ENCODE measurements at places on chromosomes 4 and X.

GRCh38 chrX:53374923-53375322 lies 47.5 kb downstream of the SMC1A start:
- DNase-seq = no peak

DNA sequence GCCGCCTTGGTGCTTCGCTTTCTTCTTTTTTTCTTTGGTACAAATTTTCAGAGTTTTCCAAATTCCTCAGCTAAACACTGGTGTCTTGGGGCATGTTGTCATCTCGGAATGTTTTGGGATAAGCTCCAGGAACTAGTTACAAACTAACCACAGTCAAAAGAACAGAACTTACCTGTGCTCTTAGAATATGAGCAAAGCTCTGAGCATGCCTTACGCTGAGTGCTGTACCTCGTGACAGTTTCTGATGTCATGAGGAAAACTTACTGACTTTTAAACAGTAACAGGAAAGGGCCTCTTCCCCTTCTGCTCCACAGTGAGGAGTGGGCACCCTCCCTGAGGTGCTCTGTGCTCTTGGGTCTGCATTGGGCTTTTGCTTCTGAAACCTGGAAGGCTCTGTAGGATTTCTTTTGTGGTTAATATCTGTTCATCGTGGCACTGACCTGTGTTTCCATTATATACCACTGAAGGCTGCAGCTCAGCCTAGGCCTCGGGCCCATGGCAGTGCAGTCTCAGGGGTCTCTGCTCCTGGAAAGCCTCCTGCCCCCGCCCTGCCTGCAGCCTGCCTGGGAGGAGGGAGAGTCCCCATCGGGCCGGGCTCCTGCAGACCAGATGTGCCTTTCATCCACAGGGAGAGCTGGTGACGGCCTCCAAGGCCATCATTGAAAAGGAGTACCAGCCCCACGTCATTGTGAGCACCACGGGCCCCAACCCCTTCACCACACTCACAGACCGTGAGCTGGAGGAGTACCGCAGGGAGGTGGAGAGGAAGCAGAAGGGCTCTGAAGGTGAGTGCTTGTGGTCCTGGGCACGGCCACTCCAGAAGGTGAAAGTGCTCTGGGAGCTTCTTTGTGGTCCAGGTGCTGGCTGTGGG lies 48.7 kb downstream of the NOP14 start:
- DNase-seq = no peak

GRCh38 chrX:41733939-41734338 lies 10.0 kb downstream of the GPR82 start:
- DNase-seq = no peak

GRCh38 chrX:13428053-13428786 lies 108.4 kb upstream of the ATXN3L start:
- peak; percentile 54 for DNase-seq

- no peak for DNase-seq
Observed at GRCh38 chr4:165810726-165811125, 62.3 kb upstream of the TLL1 start.

- no peak for DNase-seq
Observed at GRCh38 chr4:115923152-115923551, 809.7 kb upstream of the NDST4 start.

DNA sequence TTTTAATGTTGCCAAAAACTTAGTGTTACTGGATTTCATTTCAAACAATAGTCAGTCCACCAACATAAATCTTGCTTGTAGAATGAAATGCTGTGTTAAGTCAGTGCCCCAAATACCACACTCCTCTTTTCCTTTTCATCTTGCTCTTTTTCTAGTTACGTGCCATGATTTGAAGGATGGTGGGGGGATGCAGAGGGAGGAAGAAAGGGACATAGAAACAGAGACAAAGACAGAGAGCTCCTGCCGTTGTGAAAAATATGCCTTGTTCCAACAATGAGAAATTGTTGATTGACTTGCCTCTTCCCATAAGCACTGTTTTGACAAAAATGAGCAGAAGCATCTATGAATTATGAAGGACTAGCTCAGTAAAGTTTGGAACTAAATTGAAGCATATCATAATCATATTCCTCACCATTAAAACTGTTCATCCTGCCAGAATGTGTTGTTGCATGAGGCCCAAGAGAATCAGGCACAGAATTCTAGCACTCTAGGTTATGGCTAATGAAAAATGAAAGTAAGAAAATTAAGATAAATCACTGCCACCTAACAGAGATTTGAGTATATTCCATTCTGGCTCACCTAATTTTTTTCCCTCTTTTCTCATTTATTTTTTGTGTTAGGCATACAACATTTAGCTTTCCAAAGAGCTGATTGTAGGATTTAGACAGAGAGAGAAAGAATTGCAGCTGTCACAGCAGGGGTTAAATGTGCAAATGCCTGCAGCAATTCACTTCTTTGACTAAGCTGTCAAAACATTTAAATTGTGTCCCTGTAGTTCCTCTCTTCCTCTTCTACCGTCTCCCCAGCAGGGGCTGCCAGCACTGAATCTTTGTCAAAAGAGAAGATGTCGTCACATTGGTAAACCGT lies 111.6 kb upstream of the PTPN13 start:
- peak; percentile 47 for DNase-seq

DNA sequence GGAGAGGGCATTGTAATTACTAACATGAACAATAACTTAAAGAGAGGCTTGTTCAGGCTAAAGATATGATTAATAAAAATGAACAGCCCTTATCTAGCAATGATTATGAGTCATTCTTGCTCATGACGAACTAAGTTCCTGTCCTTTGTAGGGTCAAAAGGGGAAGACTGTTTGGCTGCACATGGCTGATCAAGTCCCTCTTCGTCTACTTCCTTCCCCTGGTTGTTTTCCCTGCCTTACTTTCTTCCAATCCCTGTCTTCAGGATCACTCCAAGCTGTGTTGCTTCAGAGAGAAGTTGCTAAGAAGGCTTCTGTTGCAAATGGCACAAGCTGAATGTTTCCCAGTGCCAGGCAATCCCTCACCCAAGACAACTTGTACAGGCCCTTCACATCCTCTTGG lies 115.0 kb upstream of the HS3ST1 start:
- DNase-seq = no peak

DNA sequence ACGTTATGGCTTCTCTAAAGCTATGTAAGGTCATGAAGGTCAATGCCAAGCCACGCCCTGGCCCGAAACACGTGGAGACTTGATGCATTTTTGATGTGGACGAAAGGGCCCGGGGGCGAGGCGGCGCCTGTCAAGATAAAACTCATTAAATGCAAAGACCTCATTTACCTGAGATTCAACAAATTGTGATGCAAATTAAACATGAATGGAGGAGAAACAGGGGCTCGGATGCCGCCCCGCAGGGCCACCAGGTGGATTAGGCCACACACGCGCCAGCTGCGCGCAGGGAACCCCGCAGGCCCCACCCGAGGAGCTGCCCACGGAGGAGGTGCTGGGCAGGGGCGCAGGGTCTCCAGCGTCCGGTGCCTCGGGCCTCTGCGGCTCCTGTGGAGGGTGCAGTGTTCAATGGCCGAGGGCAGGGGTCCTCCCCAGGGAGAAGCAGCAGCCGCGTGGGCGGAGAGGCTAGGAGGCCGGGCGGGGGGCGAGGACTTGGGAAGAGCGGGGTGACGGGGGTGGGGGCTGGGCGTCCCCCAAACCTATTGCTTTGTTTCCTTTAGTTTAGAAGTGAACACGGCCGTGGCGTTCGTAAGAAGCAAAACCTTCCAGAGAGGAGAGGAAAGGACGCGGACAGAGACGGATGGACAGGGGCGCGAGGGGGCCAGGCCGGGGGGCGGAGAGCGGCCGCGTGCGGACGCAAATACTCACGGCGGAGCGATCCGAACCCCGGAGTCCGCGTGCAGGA lies 40.4 kb downstream of the CPLX1 start:
- DNase-seq = no peak

DNA sequence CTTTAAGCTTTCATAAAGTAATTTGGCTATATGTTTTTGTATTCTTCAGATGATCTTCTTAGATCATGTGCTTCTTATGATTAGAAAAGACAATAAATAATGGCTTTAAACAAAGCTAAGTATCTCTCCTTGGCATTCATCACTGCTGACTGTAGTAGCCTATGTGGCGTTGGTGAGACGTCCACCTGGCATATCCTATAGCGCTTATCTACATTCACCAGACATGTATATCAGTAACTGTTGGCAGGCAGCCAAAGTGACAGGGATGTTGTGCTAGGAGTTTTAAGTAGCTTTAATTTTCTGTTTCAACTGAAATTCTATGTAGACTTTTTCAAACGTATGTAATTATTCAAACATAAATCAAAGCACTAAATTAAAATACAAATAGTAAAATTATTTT lies 276.4 kb downstream of the IL15 start:
- no peak for DNase-seq

- no peak for DNase-seq
Observed at GRCh38 chr4:24650849-24651640, 66.7 kb upstream of the DHX15 start.

DNA sequence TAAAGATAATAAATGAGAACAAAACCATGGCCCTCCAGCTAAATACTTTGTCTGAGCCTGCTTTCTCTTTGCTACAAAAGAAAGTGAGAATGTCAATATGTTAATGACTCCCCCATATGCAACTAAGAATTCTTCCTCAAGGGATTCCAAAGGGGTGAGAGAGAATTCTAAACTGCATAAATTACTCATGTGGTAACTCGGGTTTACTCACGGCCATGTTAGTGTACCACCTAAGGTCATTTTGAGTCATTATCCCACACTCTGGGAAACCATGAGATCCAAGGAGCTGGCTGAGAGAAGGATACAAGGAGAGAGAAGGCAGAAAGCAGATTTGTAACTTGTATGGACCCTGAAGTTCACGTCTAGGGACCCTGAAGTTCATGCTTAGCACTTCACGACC lies 190.3 kb downstream of the DHX15 start:
- no peak for DNase-seq
